ENCODE measurements at places on chromosomes 13 and 19.

DNA sequence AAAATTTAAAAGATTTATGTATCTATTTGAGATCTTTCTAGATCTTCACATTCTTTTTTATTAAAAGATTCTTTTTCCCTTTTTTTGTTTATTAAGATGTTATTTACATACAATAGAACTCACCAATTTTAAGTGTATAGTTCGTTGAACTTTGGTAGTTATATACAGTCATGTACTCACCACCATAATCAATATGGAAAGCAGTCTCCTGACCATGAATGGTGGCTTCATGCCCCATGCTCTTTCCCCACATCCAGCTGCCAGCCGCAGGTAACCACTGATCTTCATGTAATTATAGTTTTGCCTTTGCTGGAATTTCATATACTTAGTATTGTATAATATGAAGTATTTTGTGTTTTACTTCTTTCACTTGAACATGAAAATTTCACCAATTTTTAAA lies 20.6 kb upstream of the GPR183 start:
- no peak for DNase-seq

DNA sequence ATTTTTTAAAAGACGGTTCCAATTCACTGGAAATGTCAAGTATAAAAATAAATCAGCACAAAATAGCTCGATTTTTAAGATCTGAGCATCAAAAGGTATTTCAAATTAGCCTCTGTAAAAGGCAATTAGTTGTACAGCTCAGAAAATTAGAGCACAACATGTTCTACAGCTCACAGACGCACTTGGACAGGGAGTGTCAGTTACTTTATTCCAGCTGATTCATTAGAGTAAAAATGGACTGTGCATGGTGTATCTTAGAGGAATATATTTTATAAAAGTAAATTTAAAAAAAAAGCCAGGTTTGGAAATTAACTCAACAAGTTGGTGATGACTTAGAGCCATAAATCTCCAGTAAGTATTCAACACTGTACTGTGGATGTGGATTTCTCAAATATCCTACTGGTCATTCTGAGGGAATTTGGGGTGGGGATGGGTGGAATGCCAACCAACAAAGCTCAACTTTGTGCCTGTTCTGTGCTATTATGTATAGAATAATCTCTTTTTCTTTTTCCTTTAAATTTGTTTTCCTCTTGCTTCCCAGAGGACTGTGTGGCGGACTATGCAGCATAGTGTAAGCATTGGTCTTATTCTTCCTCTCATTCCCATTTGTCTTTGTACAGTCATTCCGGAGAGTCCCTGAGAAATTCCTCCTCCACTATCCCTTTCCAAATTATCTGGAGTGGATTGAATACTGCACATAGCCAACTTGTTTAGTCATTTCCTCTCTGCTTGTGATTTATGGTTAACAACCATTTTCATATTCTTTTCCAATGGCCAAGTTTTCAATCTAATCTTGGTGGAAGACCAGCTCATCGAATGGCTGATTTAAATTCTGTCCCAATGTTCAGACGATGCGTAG lies 169.3 kb downstream of the DCT start:
- no peak for DNase-seq

- DNase-seq: no peak
Observed at GRCh38 chr13:40490086-40490758, 176.2 kb downstream of the FOXO1 start.

- DNase-seq: no peak
Observed at GRCh38 chr19:55058781-55059610, 4.0 kb downstream of the RDH13 start.

GRCh38 chr13:98274921-98275487 lies 97.9 kb upstream of the RNF113B start:
- no peak for DNase-seq

DNA sequence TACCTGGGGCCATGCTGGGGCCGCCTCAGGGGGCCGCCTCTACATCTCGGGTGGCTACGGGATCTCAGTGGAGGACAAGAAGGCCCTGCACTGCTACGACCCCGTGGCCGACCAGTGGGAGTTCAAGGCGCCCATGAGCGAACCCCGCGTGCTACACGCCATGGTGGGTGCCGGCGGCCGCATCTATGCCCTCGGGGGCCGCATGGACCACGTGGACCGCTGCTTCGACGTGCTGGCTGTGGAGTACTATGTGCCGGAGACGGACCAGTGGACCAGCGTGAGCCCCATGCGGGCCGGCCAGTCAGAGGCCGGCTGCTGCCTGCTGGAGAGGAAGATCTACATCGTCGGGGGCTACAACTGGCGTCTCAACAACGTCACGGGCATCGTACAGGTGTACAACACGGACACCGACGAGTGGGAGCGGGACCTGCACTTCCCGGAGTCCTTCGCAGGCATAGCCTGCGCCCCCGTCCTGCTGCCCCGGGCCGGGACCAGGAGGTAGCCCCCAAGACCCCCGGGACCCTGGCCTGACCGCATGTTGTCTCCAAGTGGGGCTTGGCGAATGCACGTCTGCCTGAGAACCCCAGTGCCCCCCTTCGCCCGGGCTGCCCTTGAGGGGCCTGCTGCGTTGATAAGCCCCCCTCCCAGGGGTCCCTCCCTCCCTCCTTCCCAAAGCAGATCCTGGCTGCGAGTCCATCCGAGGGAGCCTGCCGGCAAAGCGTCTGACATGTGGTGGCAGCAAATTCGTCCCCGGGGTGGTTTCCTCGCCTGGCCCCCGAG lies 14.5 kb upstream of the CRTC1 start:
- DNase-seq: no peak

DNA sequence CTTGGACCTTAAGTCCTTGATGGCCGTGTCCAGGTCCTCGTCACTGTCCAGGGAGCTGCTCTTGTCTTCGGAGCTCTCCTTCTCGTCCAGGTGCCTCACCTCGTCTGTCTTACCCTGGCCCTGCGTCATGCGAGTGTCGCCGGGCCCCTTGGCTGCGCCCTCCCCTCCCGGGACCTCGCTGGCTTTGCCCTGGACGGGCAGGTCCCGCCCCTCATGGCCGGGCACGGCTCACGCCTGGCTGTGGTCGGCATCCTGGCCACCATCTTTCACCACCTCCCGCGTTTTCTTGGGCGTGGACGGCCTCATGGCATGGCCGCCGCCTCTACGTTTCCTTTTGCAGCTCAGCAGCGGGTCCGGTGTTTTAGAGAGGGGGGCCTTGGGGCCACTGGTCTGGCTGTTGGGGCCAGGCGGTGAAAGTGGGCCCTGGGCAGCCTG lies 14.8 kb downstream of the RB1 start:
- no peak for DNase-seq
